Frontal cortex (tissue), 4 donors: ENCODE measurements at places on chromosomes 12 and 14. TPM values are rescaled to one million over a fixed set of nuclear protein-coding genes. Genes with fewer than 3 reads are reported as not detected.

Gene CHFR
- total RNA-seq = 31.4 TPM

Gene KCNH3
- 3.7 TPM for total RNA-seq

Gene PMEL
- total RNA-seq = not detected

Gene TC2N
- total RNA-seq = 5.7 TPM

Gene RTL1
- total RNA-seq = not detected

Gene ASCL1
- total RNA-seq = 8.2 TPM

Gene CYP27B1
- total RNA-seq = not detected

Gene DAO
- total RNA-seq = not detected

Gene ACAD10
- total RNA-seq = 12.6 TPM

- DNase-seq = no peak
These were observed 39.2 kb downstream of the COX16 start for GRCh38 chr14:70320294-70320693.

- no peak for DNase-seq
These were observed 32.1 kb downstream of the PIWIL1 start for GRCh38 chr12:130369816-130370215.

DNA sequence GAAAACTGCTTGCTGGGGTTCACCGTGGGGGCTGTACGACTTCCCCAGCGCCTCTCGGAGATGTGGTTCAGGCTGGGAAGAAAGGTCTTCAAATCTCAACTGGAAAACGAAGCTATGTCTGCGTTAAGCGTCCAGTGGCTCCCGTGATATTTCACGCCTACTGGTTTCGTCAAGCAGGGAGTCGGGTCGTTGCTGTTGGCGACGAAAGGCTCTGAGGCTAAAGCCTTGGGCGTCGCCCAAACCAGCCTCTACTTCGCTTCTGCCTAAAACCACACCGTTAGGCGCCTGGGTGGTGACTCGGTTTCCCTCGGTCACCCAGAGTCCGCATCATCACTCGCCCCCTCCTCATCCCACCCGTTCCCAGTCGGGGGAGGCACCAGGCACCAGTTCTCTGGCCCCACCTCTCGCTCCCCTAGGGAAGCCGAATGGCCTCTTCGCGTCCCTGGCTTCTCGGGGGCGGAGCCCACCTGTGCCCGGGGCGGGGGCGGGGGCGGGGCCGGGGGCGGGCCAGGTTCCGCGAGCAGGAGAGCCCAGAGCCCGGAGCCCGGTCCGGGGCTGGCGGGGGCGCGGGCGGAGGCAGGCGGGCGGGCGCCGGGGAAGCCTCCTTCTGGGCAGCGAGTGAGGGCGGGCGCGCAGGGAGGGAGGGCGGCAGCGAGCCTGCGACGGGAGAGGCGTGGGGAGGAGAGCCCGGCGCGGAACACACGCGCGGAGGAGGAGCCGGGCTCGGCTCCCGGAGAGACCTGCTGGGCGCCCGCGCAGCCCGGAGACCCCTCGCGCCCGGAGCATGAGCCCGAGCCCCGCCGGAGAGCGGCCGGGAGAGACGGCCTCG, at the start of gene B4GALNT3:
B4GALNT3 (plus strand) TSS at position 510 of the 829 bp plus-strand sequence. CDS start 438 bp downstream, outside the sequence.
- DNase-seq = peak; percentile 65

- peak; percentile 33 for DNase-seq
These were observed 41.6 kb upstream of the CAPRIN2 start for GRCh38 chr12:30796313-30796780.

DNA sequence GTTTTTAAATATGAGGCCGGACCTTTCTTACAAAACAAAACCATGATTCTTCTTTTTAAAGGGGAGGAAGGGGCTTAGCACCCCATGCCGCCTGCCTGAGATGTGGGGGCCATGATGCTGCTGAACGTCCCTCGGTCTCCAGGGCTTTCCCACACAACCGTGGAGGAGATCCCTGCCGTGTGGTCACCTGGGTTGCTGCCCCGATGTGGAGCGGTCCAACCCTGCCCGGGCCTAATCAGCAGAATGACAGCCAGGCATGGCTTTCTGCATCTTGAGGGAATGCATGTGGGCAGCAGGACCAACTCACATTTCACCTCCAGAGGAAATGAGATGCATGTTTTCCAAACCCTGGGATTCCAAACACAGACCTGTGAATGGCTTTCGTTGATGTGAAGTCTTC, 48.9 kb upstream of the C14orf180 start:
- DNase-seq = no peak

DNA sequence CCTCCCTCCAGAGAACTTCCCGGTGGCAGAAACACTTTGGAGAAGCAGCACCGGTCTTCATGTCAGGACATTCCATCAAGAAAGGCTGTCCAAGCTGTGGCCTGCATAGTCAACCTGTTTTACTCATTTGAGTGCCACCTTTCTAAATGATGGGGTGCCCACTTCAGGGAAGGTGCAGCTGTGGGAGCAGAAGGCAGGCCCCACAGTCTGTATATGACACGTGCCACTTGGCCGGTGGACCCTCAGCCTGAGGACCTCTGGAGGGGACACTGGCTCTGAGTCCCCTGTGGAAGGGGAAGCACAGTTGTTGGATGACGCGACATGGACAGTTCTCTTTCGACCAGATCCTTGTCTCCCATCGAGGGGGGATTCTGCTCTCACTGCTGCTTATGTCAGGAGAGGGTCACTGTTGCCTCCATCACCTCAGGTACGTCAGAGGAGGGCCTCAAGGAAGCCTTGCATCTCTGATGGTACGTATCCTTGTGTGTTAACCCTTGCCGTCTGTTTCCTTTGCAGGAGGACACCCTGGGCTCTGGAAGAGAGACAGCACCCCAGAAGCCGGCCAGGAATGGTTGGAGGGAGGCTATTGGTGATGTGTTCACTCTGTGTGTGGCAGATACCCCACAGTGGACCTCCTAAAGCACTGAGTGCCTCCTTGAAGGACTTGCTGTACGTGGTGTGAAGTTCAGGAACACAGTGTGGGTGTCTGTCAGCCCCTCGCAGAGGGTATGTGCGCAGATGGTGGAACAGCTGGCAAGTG, 132.1 kb upstream of the RTL1 start:
- DNase-seq = no peak

DNA sequence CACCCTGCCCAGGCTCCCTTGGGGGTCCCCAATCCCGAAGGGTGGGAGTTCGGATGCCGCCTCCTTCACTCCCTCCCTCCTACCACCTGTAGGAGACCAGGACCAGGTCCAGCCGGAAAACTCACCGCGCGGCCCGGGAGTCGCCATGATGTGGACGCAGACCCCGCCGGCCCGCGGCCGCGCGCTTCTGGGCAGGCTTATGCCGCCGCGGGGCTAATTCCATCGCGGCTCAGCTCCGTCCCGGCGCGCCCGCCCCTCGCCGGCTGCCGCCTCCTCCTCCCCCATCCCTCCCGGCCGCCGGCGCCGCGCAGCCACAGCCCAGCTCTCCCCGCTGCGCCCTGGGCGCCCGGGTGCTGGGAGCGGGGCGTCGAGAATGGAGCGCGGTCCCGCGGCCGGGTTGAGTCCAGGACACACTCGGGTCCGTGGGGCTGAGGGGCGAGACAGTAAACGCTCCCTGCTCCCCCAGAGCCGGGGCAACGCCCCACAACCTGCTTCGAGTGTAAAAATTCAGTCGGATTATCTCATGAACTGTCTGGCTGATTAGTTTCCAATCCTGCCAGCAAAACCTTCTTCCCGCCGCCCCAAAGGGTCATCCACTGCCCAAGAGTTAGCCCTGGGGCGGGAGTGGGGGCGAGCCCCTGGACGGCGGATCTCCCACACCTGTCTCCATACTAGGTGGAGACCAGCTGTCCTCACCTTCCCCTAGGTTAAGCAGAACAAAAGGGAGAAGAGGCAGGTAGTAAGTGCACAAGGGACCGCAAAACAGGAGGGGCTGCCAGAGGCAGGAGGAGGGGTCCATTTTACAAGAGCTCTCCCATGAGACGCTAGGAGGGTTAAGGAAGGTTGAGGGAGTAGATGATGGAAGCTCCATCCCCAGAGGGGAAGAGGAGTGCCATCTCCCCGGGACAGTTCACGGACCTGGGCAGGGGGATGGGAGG, at the start of gene ANO2:
ANO2 (minus strand) TSS at position 189 of the 938 bp plus-strand sequence; CDS start at position 147, 42 bp downstream.
- DNase-seq = peak; percentile 57

GRCh38 chr14:65170318-65170717, 68.0 kb upstream of the MAX start:
- DNase-seq = no peak

DNA sequence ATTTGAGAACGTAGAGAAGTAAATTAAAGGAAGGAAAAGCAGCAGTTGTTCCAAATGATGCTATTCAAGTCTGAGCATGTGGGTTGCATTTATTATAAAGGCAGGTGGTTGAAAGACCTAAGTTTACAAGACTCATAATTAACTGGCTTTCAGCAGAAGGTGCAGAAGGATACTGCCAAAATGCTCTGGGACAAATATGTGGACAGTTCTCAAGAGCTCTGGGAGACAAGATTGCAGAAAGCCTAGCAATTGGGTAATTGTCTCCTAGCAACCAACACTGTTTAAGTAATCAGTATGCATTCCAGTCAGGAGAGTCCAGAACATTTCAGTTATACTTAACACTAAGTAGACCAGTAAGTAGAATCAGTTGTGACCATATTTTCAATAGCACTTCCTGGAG, 131.5 kb downstream of the GPR135 start:
- no peak for DNase-seq

DNA sequence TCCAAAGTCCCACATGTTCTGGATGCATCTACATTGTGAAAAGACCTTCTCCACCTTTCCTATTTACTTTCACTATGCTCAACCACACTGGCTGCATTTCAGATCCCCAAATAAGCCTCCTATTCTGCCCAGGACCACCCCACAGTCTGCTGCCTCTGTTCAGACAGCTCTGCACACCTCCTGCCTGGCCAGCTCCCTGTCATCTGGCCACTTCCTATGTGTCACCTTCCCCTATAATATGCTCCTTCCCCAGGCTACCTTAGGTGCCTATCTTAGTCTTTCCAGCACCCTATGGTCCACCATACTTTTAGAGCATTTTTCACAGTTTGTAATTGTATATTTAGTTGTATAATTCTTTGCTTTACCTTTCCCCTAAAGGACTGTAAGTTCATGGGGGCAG, 50.5 kb downstream of the IFNG start:
- no peak for DNase-seq

GRCh38 chr14:91350813-91351511, 66.7 kb downstream of the CCDC88C start:
- DNase-seq = no peak

- DNase-seq = no peak
These were observed 1.4 kb upstream of the GARIN2 start for GRCh38 chr14:67187826-67188225.

GRCh38 chr12:39846971-39847650, 227.5 kb upstream of the ABCD2 start:
- no peak for DNase-seq

DNA sequence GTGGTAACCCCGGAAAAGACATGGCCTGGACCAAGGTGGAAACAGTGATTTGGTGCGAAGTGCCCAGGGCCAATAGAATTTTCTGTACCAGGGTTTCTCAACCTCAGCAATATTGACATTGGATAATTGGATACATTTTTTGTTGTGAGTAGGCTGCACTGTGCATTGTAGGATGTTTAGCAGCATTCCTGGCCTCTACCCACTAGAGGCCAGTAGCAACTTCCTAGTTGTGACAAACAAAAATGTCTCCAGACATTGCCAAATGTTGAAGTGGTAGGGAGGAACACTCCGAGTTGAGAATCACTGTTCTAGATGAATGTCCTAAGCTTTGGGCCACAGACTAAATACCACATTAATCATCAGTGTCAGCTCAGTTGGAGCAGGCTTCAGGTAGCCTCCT, 6.2 kb upstream of the CGRRF1 start:
- no peak for DNase-seq

GRCh38 chr12:117830471-117830870, 138.3 kb downstream of the KSR2 start:
- no peak for DNase-seq

DNA sequence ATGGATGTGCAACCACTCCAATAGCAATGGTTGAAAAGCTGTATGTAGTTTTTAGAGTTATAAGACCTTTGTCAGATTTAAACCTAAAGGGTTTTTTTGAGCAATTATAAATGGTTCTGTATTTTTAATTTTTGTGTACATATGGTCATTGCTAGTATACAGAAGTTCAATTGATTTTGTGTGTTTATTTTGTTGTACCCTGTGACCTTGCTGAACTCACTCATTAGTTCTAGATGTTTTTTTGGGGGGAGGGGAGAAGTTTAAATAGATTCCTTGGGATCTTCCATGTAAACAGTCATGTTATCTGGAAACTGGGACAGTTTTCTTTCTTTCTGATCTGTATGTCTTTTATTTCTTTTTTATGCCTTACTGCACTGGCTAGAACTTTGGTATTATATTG, 87.8 kb downstream of the MED13L start:
- no peak for DNase-seq

GRCh38 chr12:115255257-115255656, 571.3 kb upstream of the TBX3 start:
- DNase-seq = no peak

DNA sequence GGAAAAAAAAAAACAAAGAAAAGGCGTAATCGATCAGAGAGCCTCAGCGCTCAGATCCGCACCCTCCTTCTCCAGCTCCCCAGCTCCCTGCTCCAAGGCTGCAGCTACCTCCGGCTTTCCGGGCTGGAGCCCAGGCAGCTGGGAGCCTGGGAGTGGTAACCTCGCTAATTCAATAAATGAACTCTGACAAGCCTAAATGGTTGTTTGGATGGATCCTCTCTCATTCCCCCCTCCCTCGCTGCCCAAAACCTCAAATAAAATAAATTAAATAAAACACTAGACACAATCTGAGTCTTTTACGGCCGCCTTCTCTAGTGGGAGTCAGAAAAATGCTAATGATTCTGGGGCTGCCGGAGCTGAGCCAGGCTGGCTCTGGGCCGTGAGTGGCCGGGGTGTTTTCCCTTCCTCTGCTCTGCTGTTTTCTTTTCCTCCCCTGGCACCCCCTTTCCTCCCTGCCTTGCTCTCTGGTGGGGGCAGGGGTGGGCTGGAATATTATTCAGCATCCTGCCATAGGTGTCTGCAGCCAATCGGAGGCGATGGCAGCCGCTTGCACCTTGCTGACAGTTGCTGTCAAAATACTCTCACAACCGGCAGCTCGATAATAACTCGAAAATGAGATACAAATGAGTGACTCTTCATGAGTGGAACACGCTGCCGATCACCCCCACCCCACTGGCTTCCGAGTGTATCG, 76.1 kb downstream of the RBM19 start:
- DNase-seq = no peak

GRCh38 chr12:54128416-54128815, 60.4 kb downstream of the SMUG1 start:
- no peak for DNase-seq

GRCh38 chr14:77347751-77348150, 26.9 kb downstream of the GSTZ1 start:
- DNase-seq = no peak

GRCh38 chr14:90388437-90388836, 8.4 kb upstream of the CALM1 start:
- no peak for DNase-seq

GRCh38 chr12:54370171-54370730, 6.0 kb upstream of the GPR84 start:
- peak; percentile 72 for DNase-seq

DNA sequence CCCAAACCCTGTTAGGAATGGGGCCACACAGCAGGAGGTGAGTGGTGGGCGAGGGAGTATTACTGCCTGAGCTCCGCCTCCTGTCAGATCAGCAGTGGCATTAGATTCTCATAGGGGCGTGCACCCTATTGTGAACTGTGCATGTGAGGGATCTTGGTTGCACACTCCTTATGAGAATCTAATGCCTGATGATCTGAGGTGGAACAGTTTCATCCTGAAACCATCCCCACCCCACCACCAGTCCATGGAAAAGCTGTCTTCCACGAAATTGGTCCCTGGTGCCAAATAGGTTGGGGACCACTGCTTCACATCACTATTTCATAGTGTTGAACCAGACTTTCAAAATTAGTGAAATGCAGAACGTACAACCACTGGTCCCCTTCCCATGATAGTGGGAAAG, 57.9 kb upstream of the BICD1 start:
- DNase-seq = no peak
